RPMI7951 (cell line): ENCODE measurements at places on chromosomes 7 and 10. TPM values are rescaled to one million over a fixed set of nuclear protein-coding genes. Genes with fewer than 3 reads are reported as not detected.
A peak's percentile ranks its signal among the peaks of the same experiment; 100 is the strongest.

TFPI2 gene
- total RNA-seq, result 229 and 267 TPM in 2 replicates

ASB13 gene
- 11.5 and 11.7 TPM in 2 replicates for total RNA-seq

CC2D2B gene
- total RNA-seq, result not detected in 2 replicates

TAS2R41 gene
- total RNA-seq, result not detected in 2 replicates

SPRN gene
- total RNA-seq, result not detected in 2 replicates

SHTN1 gene
- 3.4 and 3.6 TPM in 2 replicates for total RNA-seq

AIMP2 gene
- total RNA-seq, result 112 and 121 TPM in 2 replicates

ACTL6B gene
- not detected in 2 replicates for total RNA-seq

FMC1 gene
- 36.2 and 42.9 TPM in 2 replicates for total RNA-seq

IDE gene
- total RNA-seq, result 11.2 and 13.9 TPM in 2 replicates

GRCh38 chr7:129103561-129104324 is 40.8 kb upstream of the TSPAN33 start:
- DNase-seq, result no peak

DNA sequence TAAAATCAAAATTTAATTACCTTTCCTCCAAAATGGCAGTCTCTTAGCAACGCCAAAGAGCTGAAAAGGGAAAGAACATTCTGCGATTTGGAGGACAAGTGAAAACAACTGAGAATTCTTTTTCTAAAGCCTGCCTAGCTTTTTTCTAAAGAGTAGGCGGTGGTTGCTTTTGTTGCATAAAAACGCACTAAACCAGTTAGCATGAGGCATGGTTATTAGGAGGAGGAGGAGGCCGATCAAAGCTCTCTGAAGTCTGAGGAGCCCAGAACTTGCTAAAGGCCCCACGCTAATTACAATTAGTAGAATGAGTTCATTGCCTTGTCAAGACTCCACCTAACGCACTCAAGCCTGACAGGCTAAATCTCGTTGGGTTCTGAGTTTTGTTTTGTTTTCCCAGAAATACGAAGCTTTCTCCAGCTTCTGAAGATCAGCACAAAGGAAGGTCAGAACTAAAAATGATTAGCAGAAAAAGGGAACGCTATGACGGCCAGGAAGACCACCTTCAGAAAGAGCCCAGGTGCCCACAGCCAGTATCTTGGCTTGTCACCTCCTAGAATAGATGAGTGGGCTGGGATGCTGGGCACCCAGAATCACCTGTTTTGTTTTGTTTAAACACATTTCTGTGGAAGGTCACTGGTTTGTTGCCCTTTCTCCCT is 72.0 kb downstream of the FGFR2 start:
- no peak for DNase-seq

- no peak for DNase-seq
Measured at GRCh38 chr7:32941681-32942414, 15.4 kb upstream of the FKBP9 start.

DNA sequence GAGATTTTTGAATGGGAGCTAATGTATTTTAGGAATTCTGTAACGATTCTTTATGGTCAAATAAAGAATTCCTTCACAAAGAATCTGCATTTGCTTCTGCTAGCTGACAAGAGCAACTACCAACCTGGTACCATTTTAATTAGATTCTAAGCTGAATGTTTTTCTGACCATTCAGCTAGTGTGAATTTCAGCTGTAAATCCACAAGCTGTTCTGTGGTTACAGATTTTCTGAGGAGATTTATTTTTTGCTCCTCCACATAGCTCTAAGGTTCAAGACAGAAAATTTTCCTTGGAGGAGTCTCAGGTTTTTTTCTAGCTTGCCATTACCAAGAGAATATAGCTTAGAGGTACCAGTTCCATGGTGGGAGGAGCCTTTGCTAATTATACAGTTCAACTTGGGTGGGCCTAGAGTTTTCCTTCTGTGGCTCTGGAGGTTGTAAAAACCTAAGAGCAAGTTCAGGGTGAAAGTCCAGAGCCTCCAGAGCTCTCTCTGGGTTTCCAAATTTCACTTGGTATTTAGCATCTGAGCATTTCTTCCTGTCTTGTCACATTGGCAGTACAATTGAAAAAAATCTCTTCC is 120.1 kb downstream of the JAZF1 start:
- DNase-seq, result no peak

GRCh38 chr10:79982362-79982800 is 33.5 kb upstream of the SFTPD start:
- no peak for DNase-seq

DNA sequence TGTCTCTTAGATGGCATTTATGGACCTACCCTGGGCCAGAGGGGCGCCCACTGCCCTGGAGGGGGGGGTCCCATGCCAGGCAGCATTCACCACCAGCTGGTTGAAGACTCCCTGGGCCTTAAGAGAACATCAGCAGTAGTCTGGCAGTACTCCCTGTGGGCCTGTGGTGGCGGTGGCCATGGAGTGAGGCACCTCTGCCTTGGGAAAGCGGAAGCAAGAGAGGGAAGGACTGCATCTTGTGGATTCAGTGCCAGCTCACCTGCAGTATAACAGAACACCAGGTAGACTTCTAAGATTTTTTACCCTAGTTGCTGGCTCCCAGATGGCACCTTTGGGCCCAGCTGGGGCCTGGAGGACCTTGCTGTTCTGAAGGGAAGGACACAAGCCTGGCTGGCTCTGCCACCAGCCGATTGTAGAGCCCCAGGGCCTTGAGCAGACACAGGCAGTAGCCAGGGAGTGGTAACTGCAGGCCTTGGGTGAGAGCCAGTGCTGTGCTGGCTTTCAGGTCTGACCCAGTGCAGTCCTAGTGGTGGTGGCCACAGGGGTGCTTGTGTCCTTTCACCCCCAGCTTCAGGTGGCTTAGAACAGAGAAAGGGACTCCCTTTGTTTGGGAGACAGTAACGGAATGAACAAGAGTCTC is 15.8 kb downstream of the PLAC9 start:
- DNase-seq, result no peak

DNA sequence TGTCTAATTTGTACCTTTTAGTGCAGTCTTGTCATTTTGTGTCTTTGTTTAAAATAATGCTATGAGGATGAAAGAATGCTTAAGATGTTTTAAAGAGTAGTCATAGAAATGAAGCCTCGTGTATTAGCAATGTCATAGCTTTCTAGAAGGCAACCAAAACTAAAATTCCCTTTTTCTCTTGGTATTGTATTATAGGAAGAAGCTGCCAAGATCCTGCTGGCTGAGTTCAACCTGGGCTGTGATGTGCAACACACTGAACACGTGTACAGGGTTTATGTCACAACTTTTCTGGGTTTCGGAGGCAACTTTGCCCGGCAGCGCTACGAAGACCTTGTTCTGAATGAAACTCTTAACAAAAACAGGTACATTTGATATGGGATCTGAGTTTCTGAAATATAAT is 36.2 kb downstream of the COX15 start:
- DNase-seq, result no peak

DNA sequence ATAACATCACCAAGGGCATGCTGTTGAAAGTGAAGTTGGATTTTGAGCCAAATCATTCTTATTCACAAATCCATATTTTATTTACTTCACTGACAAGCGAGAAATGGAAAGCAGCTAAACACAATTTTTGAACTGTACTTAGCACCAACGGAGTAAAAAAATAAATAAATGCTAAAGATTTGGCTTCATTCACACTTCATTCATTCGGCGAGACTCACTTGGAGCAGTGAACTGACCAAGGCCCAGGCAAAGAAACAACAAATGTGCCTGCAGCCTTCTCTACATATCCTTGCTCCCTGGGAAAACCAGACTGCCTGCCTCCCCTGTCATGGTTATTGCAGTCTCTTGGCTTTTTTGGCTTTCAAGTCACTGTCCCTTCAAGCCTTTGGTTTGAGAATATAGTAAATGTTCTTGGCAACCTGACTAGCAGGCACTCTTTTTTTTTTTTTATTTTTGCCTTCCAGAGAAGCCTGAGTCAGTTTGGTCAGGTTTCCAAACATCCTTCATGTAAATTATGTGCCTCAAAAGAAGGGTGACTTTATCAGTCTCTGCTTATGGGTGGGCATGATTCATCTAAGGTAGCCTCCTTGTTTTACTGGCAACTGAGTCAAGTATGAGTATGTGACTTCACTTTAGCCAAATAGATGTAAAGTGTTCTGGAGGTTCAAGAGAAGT is 177.6 kb upstream of the MEOX2 start:
- no peak for DNase-seq

- DNase-seq, result no peak
Measured at GRCh38 chr7:131673576-131673975, 117.1 kb upstream of the PODXL start.

DNA sequence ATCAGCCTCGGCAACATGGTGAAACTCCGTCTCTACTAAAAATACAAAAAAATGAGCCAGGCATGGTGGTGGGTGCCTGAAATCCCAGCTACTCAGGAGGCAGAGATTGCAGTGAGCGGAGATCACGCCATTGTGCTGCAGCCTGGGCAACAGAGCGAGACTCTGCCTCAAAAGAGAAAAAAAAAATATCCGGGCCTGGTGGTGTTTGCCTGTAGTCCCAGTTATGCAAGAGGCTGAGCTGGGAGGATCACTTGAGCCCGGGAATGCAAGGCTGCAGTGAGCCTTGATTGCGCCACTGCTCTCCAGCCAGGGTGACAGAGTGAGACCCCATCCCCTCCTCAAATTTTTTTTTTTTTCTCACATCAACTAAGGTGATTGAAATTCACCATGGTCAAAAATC is 42.8 kb downstream of the CDC123 start:
- no peak for DNase-seq

GRCh38 chr10:78787125-78787524 is 281.6 kb upstream of the ZMIZ1 start:
- no peak for DNase-seq

DNA sequence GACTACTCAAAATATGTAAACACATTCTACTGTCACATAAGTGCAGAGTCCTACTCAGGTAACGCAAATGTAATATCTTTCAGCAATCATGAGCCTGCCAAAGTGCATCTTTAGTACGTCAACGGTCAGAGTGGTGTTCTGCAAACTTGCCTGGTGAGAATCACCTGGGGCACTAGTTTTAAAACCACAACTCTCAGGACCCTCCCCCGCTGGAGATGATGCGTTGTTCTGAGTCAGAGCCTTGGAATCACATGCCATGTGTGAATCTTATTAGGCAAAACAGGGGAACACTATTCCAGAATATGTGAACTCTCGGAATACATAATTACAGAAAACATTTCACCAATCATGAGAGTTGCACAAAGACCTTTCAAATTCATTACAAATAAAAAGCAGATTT is 115.7 kb downstream of the TPK1 start:
- peak; percentile 7 for DNase-seq

DNA sequence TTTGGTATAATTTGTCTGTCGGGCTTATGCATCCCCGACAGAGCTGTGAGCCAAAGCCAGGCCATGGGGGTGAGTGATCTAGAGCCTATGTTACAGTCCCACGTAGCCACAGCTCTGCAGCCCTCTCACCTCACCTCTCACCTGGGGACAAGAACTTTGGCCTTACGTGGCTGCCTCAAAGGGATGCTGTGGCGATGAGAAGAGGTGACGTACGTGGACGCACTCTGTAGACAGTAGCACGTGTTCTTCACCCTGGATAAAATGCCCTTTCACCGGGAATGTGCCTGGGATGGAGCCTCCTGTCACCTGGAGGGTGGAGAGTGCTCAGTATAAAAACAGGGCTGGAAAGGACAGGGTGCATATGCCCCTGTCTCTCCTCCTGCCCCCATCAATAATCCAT is 5.5 kb downstream of the HKDC1 start:
- no peak for DNase-seq

DNA sequence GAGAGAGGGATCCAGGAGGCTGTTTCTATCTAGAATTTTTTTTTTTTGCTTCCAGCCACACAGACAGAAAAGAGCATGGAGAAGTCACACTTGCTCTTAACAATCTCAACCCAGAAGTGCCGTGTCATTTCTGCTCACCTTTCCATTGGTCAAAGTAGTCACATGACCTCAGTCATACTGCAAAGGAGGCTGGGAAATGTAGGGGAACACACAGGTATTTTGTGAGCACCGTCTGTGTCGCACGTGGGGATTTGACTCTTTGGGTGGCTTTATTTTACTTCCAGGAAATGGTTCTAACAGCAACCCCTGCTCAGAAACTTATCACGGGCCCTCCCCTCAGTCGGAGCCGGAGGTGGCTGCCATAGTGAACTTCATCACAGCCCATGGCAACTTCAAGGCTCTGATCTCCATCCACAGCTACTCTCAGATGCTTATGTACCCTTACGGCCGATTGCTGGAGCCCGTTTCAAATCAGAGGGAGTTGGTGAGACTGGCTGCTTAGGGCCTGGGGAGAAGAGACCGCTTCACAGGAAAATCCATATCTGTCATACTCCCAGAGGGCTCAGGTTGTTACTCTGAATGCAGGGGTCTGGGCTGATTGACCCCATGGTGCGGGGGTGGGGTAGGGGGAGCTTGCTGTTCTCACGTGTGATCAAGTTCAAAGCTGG is 13.1 kb upstream of the CPA1 start:
- DNase-seq, result no peak

DNA sequence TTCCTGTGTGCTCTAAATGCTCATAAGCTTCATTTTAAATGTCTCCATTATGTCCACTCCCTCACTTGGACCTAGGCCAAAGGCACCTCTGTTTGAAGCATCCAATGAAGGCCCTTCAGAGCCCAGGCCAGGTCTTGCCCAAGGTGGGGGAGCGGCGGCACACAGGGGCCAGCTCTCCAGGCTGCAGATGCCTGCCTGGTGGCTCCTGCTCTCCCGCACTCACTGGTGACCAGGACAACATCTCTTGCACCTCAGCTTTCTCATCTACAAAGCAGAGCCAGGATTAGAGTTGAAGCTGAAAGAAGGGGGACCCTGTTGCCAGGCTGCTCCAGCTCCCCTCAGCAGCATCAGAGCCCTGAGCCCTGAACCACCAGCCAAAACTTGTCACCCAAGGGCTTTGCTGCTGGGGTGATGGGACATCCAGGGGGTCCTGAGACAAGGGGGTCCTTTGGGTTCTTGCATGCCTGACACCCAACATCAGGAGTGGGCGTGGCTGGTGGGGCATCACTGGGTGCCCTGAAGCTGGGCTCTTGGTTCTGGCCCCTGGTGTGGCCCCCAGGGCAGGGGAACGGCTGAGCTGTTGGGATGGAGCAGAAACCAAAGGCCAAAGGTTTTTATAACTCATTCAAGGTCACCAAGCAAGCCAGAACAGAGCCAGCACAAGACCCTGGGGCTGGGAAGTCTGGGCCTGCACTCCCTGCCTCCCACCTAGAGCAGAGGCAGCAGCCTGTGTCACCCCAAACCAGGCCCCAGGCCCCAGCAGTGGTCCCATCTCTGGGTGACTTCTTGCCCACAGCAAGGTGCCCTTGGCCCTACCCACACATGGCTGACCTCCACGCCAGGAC is 1.2 kb downstream of the NACAD start:
- no peak for DNase-seq

DNA sequence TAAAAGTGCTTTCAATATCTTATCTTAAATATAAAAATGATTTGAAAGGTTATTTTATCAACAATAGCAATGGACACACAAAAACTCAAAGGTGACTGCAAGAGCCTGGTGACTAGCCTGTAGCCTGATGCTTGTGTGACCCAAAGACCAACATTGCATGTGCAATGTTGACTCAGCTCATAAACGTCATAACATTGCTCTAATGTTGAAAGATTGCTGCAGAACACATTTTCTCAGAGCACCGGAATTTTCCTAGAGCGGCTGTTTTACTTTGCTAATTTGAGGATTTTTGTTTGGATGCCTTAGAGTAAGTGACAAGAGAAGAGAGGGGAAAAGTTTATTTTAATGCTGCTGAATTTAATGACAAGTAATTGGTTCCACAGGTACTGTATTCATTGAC is 107.1 kb downstream of the RAB18 start:
- no peak for DNase-seq
